Adipocyte (in vitro differentiated cells): ENCODE measurements at places on chromosomes 5 and 9.

- DNase-seq = no peak
Measured at GRCh38 chr9:109277451-109277850, 43.4 kb downstream of the EPB41L4B start.

- DNase-seq = no peak
Measured at GRCh38 chr9:129072171-129072570, 8.7 kb upstream of the DOLPP1 start.

GRCh38 chr5:103724271-103724670 is 161.7 kb upstream of the NUDT12 start:
- DNase-seq = no peak

DNA sequence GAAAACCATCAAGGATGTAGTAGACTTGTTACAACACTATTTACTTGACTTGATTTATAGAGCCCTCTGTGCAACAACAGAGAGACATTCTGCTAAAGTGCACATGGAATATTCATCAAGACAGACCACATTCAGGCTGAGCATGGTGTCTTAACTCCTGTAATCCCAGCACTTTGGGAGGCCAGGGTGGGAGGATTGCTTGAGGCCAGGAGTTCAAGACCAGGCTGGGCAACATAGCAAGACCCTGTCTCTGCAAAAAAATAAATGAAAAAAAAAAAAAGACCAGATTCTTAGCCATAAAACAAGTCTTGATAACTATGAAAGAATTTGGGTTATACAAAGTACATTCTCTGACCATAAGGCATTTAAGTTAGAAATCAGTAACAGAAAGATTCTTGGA is 25.3 kb downstream of the DENND4C start:
- peak; percentile 26 for DNase-seq

GRCh38 chr5:103466495-103466894 is 96.1 kb downstream of the NUDT12 start:
- peak; percentile 70 for DNase-seq

DNA sequence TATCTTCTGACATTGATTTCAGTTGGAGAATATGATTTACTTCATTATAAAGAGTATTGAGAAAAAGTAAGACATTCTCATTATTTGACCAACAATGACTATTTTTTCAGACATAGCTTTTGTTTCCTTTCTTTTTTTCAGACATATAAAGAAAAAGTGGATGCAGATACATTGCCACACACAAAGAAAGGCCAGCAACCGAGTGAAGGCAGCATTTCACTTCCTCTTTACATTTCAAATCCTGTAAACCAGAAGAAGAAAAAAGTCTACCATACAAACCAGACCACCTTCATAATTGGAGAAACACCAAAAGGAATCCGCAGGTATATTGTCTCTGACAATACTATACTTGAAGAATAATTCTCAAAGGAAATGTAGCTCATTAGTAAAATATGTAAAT is 128.9 kb downstream of the ERCC6L2 start:
- no peak for DNase-seq

- peak; percentile 84 for DNase-seq
Measured at GRCh38 chr5:126446498-126447224, 23.5 kb downstream of the GRAMD2B start.

DNA sequence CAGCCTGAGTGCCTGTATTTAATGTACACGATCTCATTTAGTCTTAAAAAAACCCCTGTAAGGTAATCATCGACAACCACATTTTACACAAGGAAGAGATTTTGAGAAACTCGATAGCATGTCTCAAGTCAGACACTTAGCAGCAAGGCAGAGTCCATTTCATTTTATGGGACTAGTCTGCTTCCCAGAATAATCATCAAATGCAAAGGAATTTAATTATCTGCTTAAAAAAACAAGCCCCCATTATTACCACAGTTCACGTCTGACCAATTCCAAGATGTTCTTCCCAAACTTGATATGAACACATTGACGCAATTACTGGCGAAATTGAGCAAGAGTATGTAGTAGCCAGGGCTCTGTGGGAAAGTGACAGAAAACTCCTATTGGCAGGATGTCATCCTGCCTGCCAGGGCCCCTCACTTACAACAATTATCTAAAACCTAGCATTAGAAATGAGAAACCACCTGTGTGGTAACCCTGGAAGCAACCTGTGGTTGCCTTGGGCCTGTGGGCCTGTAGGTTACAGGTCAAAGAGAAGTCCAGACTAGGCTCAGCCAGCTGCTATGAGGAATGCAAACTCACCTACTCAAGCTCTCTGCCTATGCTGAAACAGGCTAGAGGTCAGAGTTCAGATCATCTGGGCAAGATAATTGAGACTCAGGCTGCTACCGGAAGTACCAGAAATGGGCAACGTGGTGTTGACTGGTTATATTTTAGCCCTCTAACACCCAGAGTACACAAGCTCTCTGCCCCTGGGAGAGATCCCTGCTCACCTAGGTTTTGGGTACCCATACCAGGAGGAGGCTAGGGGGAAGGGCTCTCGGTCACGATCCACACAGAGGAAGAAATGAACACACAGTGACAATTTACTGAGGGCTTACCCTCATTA is 1.6 kb downstream of the B4GALT1 start:
- DNase-seq = peak; percentile 91

DNA sequence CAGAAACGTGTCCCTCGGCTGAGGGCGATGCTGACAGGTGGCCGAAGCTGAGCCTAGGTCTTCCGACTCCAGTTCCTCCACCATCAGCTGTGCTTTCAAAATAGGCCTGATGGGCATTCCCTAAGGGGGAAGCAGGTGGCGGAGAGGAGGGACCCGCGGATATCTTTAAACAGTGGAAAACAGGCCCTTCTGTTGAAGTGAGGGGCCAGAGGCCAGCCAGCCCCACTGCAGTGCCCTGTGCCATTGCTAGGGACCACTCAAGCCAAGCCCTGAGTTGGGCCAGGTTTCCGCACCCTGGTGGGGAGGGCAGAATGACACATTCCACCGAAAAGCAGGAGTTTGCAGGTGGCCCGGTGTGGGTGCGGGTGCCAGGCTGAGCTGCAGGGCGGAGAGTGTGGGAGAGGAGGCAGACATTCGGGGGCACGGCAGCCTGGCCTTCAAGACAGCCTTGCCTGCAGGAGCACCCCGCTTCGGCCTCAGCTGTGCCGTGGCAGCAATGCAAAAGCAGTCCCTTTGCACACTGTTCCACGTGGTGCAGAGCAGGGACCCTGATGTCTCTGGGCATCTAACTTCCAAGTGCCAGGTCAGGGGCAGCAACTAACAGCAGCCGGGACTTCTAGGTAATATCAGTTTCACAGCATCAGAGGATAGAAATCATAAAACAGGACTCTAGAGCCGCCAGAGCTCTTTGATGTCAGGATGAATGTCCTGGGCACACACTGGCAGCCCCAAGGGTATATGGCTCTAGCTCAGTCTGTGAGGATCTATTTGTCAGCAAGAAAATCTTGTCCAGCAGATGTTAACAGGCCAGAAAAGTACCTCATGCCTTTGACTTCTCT is 17.2 kb downstream of the HNRNPH1 start:
- no peak for DNase-seq

- DNase-seq = peak; percentile 40
Measured at GRCh38 chr5:150172145-150172544, 5.6 kb downstream of the CDX1 start.

GRCh38 chr5:128224336-128224735 is 140.8 kb downstream of the SLC12A2 start:
- DNase-seq = peak; percentile 70

GRCh38 chr9:128113526-128114325 is 13.8 kb downstream of the PTGES2 start:
- no peak for DNase-seq

- peak; percentile 72 for DNase-seq
Measured at GRCh38 chr5:142866563-142867275, 96.5 kb downstream of the ARHGAP26 start.

DNA sequence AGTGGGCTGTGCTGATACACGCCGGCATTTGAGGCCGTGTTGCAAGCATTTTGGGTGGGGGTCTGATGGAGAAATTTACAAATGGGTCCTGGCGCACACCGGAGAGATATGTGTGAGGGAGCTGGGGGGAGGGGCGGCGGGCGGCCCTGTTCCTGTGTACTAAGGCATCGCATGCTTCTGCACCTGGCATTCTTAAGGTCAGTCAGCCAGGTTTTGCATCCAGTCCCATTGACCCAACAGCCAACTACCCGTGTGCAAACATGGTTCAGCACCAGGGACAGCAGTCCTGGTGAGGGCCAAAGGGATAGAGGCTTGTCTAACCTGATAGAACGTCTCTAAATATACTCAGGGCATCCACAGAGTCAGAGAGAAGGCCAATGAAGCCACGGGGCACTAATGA is 839 bp downstream of the GABRG2 start:
- DNase-seq = peak; percentile 4

- DNase-seq = no peak
Measured at GRCh38 chr5:2186472-2187015, 303.8 kb upstream of the IRX4 start.

DNA sequence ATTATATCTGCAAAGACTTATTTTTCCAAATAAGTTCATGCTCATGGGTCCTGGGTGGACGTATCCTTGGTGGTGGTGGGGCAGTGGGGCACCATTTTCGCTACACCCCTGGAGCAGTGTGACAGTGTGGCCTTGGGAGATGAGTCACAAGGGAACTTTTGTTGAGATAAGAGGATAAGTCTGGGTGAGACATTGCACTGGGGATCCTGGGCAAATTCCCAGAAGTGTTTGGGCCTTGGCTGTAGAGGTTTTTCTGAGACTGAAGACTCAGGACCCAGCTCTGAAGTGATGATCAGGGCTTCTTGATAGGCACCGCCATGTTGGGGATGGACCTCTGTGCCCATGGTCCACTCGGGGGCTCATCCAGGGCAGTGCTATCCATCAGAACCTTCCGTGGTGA is 149.4 kb downstream of the MACROH2A1 start:
- DNase-seq = no peak

DNA sequence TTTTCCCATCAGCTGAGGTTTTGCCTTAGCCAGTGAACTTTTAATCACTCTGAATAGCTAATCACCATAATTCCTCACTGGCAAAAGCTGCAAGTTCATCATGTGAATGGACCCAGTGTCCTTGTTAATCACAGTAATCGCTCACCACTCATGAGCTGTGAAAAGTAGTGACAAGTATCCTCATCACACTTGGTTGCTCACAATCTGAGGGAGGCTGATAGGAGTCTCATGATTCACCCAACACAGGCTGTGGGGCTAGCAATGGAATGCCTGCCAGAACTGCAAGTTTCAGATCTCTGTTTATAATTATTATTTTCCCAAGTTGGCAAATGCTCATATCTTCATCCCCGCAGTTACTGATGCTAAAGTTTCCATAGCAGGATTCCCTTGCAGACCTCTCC is 467.2 kb downstream of the KIF4B start:
- DNase-seq = no peak

GRCh38 chr5:5575461-5575860 is 153.0 kb downstream of the ICE1 start:
- DNase-seq = no peak

GRCh38 chr5:83957188-83957587 is 236.5 kb upstream of the HAPLN1 start:
- DNase-seq = no peak

DNA sequence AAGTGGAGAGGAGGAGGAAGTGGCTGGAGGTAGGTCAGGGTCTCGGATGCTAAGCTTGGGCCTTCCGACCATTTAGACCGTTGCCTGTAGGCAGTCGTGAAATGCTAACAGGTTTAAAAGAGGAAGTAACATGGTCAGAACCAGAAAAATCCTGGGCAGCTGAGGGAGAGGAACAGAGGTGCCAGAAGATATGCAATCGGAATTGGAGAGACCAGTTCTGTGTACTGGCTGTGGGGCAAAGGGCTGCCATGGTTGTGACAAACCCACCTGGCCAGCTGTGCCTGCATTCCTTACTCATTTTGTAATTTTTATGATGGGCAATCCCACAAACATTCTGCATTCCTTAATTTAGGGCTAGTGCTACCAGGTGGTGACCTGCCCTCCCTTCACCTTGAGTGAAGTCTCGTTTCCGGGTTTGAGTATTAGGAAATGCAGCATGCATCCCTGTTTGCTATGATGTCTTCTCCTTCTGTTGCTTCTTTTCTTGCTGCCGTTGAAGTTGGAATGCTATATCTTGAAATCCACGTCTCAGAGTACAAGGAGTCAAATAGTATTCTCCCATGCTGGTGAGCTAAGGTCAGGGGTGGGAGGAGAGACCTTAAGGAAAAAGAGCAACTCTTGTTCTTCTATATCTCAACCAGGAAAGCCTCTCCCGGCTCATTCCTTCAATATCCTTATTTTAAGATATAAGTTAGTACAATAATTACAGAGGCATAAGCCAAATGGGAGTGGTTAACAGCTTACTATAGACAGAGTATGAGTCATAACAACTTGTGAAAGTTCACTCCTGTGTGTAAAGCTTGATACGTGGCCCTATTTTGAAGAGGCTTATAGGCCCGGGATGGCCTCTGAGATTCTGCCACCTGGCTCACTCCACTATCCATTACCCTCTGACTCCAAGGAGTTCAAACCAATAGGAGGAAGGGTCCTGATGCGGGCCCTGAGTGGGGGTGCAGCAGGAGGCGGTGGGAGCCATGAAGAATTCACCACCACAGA is 37.0 kb downstream of the B4GALT1 start:
- DNase-seq = peak; percentile 43
